ENCODE measurements at places on chromosomes 3 and 15.

- DNase-seq: peak; percentile 32
Measured at GRCh38 chr15:83613714-83614113, 40.2 kb upstream of the ADAMTSL3 start.

DNA sequence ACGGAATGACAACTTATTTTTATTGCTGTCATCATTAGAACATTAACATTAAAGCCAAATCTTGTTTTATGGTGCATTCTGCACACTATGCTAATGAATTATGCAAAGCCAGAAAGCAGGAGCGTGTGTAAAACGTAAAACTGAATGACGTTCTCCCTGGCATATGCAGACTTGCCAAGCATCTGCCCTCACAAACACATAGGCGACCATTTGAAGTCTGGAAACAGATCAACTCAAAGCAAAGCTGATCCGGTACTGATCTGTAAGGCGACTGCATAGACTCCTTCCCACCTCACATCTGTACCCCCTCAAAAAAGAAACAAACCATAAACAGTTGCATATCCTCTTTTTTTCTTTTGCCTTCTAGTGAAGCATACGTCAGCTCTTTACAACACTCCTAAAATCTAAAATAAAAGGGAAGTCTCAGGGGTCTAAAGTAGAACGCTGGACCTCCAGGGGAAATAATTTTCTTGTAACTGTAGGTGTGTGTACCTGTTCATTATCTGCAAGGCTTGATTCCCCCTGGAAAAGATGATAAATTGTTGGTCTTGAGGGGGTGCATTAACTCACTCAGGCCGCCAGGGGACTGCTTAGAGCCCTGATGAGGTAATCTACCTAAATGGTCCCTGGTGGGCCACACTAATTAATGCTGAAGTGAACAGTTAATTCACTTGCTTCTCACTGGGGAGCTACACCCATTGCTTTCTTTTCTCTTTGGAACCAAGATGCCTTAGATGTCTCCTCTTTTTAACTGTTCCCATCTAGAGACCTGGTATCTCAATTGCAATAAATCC is 231.4 kb downstream of the CDIN1 start:
- no peak for DNase-seq

DNA sequence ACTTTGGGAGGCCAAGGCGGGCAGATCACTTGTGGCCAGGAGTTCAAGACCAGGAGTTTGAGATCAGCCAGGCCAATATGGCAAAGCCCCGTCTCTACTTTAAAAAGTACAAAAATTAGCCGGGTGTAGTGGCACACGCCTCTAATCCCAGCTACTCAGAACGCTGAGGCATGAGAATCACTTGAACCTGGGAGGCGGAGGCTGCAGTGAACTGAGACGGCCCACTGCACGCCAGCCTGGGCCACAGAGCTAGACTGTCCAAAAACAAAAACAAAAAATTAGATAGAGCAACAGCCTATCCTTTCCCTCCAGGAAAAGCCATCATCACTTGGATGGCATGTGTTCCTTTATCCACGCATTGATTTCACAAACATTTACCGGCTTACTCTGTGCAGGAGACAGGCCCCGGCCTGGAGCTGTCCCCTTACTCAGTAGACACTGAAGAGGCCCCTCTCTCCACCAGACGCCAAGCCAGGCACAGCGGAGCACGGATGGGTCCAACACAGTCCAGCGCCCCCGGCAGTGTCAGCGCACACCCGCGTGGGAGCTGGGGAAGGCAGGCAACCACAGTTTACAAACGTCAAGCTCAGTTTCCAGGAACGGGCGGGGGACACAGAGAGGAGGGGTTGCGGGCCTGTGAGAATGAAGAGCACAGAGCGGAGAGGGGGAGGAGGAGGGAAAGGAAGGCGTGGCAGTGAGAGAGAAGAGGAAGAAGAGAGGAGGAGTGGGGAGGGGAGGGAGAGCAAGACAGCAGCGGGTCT is 3.1 kb downstream of the GP5 start:
- DNase-seq: peak; percentile 67

GRCh38 chr3:13112521-13113345 is 39.5 kb upstream of the IQSEC1 start:
- no peak for DNase-seq

DNA sequence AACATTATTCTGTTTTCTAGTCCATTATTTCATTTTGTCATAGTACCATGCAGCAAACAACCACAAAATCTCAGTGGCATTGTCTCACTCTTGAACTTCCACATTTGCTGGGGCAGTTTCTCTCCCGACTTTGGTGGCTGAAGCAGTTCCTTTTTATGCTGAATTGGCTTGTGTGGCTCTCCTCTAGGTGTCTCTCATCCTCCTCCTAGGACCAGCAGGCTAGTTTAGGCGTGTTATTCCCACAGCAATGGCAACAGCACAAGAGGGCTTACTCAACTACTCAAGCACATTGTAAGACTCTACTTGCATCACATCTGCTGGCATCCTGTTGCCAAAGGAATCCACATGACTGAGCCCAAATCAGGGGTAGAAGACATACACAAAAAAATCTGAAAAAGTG is 201.8 kb upstream of the KCNH8 start:
- no peak for DNase-seq

DNA sequence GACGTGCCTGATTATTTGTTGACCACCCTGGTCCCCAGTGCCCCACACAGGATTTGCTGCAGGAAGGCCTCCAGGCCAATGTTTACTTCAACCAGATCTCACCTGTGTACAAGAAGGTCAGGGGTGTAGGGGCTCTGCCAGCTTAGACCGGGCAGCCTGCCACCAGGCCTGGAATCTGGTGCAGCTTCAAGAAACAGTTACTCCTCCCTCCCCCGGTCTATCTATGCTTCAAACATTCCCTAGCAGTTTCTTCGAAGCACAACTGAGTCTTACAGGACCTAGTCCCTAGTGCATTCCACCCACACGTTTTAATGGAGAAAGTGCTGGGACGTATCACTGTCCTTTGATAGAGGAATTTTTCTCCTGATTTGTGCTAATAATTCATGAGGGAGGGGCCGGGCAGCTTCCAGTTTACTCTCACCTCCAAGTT is 8.0 kb downstream of the SH3BP5 start:
- no peak for DNase-seq

DNA sequence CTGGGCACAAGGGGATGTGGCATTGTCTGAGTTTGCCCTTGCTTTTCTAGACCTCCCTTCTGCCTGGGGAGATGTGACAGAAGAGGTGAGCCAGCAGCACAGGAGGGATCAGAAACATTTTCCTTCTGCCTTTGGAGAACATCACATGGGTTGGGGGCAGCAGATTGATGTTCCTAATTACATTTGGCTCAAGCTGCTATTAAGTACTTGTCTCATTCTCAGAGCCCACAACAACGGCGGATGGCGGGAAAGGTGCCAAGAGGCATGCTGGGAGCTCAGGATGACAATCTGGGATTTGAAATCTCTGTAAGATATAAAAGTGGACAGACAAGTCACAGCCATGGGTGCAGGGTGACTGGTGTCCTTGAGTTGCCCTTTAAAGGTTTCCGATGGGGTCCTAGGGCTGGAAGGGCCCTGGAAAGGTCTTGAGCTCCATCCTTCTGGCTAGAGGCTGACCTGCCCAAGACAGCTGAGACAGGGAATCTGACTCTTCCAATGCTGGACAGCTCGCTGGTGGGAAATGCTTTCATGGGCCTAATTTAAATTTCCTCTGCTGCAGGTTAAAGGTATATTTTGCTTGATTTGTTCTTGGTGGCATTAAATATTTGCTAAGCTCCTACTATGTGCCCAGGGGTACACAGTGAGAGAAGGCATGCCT is 2.4 kb upstream of the CORO2B start:
- DNase-seq: no peak

DNA sequence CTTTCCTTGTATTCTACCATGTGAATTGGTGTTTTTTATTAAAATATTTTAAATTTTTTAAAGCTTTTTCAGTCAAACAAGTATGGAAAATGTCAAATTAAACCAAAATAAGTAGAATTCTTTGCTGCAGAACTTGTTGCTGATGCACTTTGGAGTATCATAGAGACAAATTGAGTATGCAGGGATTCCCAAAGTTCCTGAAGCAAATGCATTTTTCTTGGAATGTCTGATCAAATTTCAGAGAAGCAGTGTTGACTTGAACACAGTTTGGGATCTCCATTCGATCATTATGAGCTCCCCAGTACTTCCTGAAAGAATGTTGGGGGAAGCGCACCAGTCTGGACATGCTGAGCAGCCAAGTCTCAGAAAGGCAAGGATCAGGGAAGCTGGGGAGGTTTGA is 517.8 kb upstream of the CFAP20DC start:
- DNase-seq: no peak

DNA sequence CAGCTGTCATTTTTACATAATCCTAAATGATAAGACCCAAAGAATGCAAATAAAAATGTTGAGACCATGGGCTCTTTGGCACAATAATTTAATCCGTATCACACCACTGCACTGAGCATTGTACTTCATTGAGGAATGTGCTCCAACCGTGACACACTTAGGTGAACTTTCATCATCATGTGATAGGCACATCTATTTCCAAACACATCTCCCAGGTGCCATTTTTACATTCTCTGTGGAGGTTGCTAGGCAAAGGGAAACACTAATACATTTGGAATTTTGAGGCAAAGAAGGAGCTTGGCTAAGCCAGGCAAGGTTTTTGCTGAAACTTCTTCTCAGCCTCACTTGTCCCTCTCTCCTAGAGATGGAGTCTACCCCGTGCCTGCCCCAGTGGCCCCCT is 68.7 kb downstream of the LRTM1 start:
- no peak for DNase-seq

- no peak for DNase-seq
Measured at GRCh38 chr15:60340207-60340921, 57.4 kb downstream of the ANXA2 start.

DNA sequence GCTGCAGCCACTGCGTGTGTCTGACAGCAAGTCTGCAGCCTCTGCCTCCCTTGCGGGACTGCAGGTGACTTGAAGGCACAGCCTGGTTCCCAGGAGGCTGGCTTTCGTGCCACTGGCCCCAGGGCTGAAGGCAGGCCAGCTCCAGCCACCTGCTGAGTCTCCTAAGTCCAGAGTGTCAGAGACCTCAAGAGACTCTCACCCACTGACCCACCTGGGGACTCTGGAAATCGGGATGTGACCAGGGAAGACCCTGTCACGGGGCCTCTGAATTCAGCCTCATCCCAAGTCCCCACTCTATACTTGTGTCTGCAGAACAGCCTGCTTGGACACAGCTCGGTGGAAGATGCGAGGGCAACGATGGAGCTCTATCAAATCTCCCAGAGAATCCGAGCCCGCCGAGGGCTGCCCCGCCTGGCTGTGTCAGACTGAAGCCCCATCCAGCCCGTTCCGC is 16.3 kb downstream of the ISG20 start:
- no peak for DNase-seq

DNA sequence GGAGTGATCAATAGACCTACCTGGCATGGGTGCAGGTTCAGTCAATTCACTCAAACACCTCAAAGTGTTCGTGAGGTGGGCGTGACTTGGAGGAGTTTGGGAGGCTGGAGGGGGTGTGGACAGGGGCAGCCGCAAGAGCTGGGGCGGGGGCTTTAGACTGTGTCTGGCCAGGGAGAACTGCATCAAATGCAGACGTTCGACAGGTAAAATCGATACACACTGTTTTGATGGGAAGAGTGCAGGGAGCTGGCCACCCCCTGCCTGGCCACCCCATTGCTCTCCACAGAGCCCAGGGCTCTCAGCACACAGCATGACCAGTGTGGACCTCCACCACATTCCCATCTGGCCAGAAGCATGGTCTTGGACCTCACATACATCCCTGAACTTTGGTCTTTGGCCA is 412.1 kb downstream of the OCA2 start:
- no peak for DNase-seq

GRCh38 chr15:63439536-63440264 is 58.1 kb upstream of the CA12 start:
- DNase-seq: no peak

GRCh38 chr3:26438325-26438940 is 184.1 kb upstream of the LRRC3B start:
- DNase-seq: no peak

DNA sequence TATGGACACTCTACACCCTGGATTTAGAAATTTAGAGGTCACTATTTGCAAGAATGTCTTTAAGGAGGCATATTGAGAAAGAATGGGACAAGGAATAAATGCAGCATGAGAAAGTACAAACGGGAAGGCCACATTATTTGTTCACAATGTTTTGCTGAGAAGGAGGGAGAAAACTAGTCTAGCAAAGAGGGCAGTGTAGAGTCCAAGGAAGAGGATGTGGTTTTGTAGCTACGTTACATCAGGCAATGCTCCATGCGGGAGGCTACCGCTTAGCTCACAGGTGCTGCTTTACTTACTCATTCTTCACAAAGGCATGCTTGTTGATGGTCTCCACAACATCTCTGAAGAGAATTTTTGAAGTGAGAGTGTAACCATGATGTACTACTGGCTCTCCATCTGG is 191.1 kb downstream of the PLCH1 start:
- DNase-seq: no peak

DNA sequence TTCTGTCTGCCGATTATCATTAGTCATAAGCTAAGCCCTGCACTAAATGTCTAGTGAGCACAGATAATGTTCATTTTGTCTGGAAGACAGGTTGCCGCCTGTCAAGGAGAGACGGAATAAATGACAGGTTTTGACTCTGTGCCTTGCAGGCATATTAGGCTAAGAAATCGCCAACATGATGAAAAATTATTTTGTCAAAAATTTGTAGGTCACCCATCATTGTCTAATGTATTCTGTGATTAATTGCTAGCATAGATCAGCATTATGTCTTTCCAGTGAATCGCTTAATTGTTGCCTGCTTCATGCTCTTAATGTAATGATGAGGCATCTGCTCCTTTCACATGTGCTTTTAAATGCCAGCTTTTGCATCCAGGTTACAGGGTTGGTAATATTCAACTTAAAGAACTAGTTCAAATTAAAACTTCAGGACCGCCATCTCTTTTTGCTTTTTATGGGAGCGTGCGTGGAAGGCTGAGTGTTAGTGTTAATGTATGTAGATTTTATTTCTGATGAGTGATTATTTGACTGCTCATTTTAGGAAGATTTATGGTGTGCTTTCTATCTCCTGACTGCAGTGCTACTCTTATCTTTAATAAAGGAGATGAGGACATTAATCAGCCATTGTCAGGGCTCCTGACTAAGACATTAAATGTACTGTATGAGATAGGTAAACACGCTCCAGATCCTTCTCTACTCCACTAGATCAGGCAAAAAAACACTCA is 120.8 kb upstream of the MEIS2 start:
- DNase-seq: no peak

DNA sequence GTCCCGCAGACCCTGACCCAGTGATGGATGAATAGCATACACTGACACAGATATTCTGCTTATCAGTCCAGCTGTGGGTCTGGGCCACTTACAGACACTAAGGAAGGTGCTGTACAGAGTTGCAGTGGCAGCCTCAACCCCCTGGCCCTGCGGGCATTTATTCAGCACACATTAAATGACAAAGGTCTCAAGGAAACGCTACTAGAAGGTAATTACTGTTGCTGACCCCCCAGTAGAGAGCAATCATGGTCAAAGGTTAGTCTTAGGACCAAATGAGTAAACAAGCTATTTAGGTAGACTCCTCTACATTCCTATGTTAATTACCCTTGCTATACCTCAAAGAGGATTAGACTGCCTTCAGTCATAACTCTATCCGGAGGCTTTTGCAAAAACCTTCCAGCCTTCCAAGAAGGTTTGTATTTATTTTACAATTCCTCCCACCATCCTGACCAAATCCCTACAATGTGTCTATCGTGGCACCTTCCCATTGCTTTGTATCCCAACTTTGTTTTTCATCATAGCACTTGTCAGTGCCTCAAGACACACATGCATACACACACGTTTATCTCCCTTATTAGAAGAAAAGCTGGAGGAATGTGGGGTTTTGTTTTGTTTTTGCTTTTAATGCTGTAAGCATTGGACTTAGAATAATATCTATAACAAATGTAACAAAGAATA is 227.9 kb downstream of the PYDC2 start:
- DNase-seq: no peak
